ENCODE measurements at places on chromosomes 6 and 20. TPM values are rescaled to one million over a fixed set of nuclear protein-coding genes. Genes with fewer than 3 reads are reported as not detected.

GRCh38 chr6:99761711-99762110, 155.1 kb downstream of the PRDM13 start:
- DNase-seq, result peak; percentile 5

The HLA-DMB gene
- not detected for total RNA-seq

The RAB44 gene
- total RNA-seq, result not detected

GRCh38 chr20:20668639-20669038, 43.8 kb downstream of the RALGAPA2 start:
- DNase-seq, result no peak

The KIAA0408 gene
- total RNA-seq, result not detected

GRCh38 chr6:103680116-103680515, 1179.6 kb downstream of the HACE1 start:
- no peak for DNase-seq

- DNase-seq, result peak; percentile 84
Measured at GRCh38 chr6:112237595-112237994, 16.8 kb downstream of the LAMA4 start.

DNA sequence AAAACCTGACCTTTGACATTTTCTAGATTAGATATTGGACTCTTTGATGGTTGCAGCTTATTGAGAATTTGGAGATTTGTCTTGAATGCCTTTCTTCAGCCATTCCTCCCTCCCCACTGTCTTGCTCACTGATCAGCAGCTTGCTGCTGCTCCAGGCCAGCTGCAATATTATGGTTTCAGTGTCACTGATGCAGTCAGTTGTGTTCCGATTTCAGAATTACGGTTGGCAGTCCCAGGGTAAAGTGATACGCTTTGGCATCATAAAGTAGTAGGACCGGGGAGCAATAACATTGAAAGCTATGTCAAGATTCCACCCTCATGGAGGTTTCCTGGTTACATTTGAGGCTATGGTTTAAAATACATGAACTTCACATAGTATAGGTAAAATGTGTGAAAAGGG, 152.6 kb downstream of the BCKDHB start:
- DNase-seq, result no peak

- peak; percentile 24 for DNase-seq
Measured at GRCh38 chr20:2874456-2874855, 1.2 kb downstream of the PTPRA start.

DNA sequence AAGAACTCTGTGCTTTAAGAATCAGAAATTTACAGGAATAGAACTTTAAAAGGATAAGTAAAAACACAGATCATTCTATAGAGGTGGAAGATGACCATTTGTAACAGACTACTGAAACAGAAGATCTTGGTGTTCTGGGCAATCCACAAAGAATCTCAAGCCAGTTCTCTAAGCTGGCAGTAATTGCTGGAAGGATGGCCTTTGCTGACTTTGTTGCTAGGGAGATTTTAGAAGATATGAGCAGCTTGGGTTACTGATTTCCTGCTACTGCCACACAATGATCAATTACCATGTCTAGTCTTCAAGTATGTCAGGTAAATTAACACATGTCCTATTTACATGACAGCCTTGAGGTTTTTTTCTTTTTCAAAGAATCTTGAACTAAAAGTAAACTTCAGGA, 31.1 kb downstream of the SNAP91 start:
- no peak for DNase-seq

- DNase-seq, result no peak
Measured at GRCh38 chr20:37359836-37360235, 13.9 kb downstream of the SRC start.

- DNase-seq, result no peak
Measured at GRCh38 chr20:11092151-11092550, 418.4 kb upstream of the JAG1 start.

DNA sequence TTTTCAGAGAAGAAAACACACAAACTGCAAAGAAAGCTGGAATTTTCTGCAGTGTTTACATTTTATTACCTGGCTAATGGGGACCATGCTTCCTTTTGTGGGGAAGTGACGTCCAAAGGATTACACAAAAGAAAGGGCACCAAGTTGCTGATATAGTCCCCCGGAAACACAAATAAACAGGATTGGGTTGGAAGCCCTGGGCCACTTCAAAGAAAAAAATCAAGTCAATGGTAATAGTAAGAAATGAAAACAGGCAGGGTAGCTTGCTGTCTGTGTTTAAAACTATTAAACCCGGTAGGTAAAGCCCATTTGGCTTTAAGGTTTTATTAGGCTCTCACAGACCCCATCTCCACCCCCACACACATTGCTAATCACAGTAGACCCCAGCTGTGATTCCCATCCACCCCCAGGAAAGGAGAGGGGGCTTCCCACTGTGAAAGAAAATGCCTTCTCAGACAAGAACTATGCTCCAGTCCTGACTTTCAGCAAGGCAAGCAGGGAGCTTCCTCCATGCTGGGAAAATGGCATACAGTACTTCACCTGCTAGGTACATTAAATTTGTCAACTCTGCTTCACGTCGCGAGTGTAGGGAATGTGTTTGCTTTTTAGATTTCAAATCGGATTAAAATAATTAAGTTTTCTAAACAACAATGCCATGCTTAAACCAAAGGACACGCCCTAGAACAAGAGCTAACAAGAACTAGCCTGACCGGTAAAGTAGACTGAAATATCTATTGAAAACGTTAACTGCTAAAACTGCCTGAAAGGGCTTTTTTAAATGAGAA, 1.1 kb downstream of the PERP start:
- DNase-seq, result peak; percentile 27

GRCh38 chr6:112007805-112008204, 46.1 kb upstream of the CCN6 start:
- no peak for DNase-seq

The OPN5 gene
- not detected for total RNA-seq

DNA sequence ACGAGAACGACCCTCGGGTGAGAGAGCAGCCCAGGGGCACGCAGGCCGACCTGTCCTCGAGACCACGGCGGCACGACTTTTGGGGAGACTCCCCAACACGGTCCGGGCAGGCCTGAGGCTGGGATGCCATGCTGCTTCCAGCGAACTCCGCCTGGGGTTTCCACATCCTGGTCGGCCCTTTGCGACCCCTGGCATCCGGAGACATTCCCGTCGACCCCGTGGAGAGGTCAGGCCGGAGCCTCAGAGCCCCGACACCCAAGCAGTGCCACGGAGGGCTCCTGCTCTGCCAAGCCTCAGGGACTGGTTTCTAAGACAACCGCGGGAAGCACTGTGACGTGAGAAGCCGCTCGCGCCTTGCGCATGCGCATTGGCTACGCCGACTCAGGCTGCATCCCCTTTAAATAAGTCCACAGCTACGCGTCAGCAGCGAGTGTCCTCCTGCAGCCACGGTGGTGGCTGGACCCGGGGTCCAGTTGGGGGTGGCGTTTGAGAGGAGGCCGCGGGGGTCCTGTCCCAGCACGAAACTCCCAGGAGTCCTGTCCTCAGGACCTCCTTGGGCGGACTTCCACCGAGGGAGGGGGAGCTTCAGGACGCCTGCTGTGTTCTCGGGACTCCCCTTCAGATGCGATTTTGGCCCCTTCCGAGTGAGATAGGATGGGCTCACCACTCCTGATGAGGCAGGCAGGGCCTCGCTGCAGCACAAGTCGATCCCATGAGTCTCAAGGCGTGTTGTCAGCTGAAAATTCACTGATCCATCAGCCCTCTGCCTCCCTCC, 1089.3 kb upstream of the DEFB115 start:
- no peak for DNase-seq

GRCh38 chr6:84525907-84526306, 238.5 kb downstream of the TBX18 start:
- DNase-seq, result no peak

- DNase-seq, result no peak
Measured at GRCh38 chr6:123039431-123039830, 43.4 kb downstream of the CLVS2 start.

The PLN gene
- not detected for total RNA-seq
